ENCODE measurements at places on chromosomes 16 and 17. TPM values are rescaled to one million over a fixed set of nuclear protein-coding genes. Genes with fewer than 3 reads are reported as not detected.
A peak's percentile ranks its signal among the peaks of the same experiment; 100 is the strongest.

COPZ2 gene
- polyA plus RNA-seq = 47.9 TPM

ENPP7 gene
- polyA plus RNA-seq = not detected

ANKS4B gene
- not detected for polyA plus RNA-seq

SOX8 gene
- 2.1 TPM for polyA plus RNA-seq

- DNase-seq = no peak
Observed at GRCh38 chr16:69926241-69926640, 24.9 kb upstream of the CLEC18A start.

GRCh38 chr16:1677339-1677738, 740 bp upstream of the JPT2 start:
- DNase-seq = no peak

- DNase-seq = no peak
Observed at GRCh38 chr17:63481488-63481870, 4.6 kb downstream of the ACE start.

GRCh38 chr17:46742565-46743270, 75.8 kb downstream of the WNT3 start:
- peak; percentile 67 for DNase-seq

DNA sequence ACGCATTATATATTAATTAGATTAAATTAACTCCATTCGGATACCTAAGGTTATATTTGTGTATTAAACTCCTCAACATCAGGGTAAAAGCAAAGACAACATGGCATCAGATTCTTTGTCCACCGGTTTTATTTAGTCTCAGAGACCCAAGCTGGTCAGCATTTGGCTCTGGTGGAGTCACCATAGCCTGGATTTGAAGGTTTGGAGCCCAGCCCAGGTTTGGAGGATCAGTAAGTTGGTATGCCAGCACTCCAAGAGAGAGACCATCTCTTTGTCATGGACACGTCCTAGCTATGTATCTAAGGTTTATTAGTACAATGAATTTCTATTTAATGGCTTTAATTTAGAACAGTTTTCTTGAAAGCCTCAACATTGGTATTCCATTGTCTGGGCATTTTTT, 328.4 kb upstream of the RBFOX1 start:
- DNase-seq = no peak

DNA sequence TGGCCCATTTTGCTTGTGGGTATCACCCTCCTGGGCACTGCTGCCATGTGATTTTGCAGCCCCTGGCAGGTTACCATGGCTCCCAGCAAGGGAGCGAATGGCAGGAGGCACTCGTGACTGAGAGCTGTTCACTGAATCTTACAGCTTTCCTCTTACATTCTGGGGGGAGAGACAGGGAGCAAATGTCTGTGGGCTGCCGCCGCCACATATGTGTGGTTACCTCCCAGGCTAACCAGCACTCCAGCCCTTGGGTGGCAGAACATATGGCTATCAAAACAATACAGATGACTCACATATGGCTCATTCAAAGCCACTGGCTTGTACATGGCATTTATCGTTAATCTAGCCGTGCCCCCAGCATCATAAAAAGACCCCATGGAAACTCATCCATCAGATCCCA, 19.8 kb downstream of the GTF3C1 start:
- no peak for DNase-seq

Measured in adrenal gland (tissue), 19 donors.